ENCODE measurements at places on chromosomes 7 and 10.

DNA sequence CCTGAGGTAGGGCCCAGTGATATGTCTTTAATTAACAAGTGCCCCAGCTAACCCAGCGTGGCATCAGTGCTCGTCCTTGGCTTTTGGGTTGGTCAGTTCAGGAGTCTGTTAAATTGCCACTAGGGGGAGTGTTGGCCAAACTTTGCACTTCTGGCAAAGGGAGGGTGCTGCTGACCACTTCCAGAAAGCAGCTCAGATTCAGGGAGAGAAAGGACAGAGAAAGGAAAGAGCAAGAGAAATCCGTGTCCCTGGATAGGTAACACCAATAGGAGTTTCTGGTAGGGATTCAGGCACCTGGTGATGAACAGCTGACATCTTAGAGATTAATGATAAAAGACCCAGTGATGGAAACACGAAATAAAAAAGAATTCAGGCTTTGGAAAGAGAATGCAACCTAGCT, 243.1 kb upstream of the AOAH start:
- no peak for DNase-seq

DNA sequence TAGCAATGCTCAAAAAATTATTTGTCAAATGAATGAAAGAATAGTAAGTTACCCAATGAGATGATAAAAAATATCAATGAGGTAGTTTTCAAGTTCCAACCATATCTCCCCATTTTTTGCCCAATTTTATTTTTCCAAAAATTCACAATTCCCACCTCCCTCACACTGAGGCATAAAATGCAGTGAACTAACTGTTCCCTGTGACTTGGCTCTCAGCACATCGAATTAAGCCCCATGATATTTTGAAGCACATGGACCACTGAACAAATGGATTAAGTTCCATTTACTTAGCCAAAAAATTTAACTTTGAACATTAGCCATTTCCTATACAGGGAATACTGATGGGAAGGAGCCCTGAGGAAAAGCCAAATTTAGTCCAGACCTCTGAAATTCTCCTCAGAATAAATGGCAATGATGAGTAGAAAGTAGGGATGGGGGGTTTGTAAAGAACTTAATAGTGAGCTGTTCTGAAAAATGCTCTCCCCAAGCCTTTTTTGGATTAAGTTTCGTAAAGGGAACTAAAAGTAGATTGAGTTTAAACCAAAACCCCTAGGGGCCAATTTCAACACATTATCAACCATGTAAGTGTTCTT, 166.3 kb upstream of the GRM3 start:
- DNase-seq = no peak

DNA sequence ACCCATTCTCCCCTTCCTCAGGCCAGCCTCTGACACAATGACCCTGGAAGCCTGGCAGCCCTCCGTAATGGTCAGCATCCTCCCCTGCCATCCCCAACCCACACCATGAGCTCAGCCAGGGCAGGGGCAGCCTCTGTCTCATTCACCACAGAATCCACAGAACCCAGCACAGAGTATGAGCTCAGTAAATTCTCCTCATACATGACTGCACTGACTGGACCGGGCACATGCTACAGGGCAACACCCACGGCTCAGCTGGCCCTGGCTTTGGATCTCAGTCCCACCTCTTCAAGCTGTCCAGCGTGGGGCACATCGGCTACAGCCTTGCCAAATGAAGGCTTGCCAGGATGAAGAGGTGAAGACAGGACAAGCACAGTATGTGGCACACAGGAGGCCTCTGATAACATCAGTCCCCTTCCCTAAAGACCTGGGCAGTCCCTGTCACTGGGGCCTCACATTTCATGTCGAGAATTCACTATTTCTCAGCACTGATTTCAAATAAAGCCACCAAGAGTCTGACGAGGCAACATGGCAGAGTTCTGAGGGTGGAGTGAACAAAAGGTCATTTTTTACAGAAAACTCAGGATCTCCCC, 7.9 kb downstream of the GPRIN2 start:
- peak; percentile 88 for DNase-seq

- DNase-seq = no peak
These were observed 66.2 kb downstream of the FAM241B start for GRCh38 chr10:69696073-69696731.

DNA sequence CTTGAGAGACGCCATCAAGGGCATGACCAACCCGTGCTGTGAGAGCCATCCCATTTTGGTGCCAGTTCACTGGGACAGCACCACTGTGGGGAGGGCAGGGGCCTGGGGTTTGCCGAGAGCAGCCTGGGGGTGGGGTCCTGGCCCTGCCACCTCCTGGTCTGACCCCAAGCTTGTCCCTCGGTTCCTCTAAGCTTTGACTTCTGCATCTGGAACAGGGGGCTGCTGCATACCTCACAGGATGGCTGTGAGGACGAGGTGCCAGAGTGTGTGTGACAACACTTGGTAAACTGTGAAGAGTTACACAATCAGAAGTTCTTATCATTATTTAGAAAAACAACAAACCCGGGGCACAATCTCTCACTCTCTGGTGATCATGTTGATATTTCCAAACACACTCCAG, 89.9 kb downstream of the CRTAC1 start:
- no peak for DNase-seq

DNA sequence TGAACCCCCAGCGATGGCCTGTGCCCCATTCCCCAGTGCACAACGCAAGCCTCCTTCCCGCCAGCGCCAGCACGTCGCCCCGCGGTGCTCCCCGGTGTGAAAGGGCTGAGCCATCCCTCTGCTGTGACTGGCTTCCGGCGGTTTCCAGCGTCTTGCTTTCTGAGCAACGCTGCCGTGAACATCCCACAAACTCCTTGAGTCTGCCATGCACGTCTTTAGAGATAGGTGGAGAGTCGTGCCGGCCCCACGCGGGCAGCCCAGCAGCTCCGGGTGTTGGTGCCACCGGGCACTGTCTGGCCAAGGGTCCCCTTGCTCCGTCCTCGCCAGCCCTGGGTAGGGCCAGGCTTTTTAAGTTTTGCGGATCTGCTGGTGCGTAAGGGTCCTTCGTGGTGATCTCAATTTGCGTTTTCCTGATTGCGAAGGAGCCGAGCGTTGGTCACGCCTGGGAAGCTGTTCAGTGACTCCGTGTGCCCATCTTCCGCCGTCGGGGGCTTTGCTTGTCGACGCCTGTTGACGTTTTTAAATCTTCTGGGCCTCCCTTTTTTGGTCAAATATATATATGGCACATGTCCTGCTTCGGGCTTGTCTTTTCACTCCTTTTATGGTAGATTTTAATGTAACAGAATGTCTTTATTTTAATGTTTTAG, 70.6 kb downstream of the FOXL3 start:
- DNase-seq = no peak

DNA sequence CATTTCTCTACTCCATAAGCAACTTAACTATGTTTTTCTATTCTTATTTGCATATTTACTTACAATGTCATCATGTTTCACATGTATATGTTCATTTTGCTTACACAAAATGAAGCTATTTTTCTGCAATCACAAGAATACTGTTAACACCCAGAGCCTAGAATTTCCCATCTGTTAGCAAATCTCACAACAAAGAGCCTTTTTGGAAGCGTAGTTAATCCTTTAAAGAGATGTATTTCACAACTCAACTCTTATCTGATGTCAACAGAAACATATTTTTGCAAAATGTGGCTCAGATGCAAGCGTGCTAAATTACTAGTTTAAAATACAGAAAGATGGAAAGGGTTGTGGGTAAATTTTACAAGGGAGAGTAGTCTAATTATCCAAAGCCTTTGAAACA, 110.6 kb upstream of the COL1A2 start:
- DNase-seq = no peak

DNA sequence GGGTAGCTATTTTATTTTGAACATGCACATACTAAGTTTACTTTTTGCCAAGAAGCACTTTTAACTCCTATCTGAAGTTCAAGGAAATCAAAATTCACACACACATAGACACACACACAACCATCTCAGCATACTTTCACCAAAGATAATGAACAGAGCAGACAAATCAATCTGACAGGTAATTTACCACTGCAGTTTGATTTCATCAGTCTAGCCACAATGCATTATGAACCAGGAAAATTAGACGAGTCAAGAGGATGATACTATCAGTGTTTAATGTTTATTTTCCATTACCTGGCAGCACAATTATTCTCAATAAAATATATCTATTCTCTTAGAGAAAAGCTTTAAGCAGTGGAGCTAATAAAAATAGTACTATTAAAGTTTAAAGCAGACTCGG, 147.9 kb downstream of the ARHGAP12 start:
- no peak for DNase-seq

DNA sequence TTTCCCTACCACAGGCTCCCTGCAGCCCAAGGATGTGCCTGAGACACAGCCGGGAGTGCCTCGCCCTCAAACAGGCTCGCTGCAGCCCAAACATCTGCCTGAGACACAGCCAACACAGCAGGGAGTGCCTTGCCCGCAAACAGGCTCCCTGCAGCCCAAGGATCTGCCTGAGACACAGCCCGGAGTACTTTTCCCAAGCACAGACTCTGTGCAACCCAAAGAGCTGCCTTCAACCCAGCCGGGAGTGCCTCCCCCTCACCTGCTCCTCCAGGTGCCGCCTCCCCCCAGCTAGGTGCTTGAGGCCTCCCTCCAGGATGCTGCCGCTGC, 42.9 kb downstream of the ANTXRL start:
- no peak for DNase-seq

- DNase-seq = no peak
These were observed 83.4 kb upstream of the SMNDC1 start for GRCh38 chr10:110387983-110388686.

DNA sequence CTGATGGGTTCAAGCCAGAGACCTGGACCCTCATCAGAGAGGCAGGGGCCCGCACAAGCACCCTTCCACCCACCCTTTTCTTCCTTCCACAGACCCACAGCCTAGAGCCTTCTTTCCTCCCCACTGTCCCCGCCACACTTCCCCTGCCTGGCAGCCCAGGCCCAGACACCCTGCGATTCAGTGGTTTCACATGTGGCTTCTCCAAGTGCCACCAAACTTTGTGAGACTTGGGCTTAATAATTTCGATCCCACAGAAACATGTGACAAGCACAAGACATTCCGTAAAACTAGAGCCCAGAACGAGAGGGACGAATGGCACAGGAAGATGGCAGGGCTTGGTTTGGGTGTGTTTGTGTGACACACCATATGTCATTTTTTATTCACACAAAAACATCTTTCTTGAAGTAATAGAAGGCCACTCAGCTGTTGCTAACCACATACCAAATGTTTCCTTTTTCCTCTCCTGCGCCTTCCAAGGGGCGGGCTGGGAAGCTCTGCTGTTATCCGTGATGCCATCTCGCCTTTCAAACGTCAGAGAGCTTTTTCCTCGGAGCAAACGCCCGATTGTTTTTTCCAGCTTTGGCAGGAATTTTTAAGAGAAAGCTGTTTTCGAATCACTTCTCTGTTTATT, 162.9 kb downstream of the GRK5 start:
- no peak for DNase-seq

GRCh38 chr10:99966306-99966705, 43.4 kb downstream of the DNMBP start:
- DNase-seq = no peak

DNA sequence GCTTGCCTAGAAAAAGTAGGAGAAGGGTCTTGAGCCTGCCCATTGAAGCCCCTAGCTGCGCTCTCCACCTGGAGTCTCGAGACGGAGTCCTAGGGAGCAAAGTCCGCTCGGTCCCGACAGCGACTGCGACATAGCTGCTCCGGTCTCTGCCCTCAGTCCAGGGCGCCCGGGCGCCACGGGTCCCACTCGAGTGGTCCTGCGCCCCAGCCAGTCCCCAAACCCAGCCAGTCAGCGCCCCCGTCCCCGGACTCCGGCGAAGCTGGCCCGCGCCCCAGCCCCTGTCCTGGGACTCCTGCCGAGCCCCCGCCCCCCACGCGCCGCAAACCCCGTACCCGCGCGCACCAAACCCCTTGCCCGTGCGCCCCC, 490 bp downstream of the TNS3 start:
- no peak for DNase-seq

DNA sequence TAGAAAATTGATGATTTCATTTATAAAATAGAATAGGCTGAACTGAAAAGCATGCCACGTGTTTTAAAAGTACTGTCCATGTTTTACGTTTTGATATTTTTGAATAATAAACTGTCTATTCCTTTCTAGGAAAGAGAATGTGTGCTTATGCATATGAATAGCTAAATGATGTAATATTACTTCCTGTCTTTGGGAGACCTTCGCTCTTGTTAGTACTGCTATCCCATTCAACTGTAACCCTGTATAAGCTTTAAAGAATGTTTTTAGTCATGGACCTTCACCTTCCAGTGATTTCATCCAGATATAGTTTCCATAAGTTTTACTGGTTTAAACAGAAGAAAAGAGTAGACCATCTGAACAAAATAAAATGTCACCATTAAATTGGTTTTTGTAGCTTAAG, 274.4 kb upstream of the SEMA3A start:
- no peak for DNase-seq

DNA sequence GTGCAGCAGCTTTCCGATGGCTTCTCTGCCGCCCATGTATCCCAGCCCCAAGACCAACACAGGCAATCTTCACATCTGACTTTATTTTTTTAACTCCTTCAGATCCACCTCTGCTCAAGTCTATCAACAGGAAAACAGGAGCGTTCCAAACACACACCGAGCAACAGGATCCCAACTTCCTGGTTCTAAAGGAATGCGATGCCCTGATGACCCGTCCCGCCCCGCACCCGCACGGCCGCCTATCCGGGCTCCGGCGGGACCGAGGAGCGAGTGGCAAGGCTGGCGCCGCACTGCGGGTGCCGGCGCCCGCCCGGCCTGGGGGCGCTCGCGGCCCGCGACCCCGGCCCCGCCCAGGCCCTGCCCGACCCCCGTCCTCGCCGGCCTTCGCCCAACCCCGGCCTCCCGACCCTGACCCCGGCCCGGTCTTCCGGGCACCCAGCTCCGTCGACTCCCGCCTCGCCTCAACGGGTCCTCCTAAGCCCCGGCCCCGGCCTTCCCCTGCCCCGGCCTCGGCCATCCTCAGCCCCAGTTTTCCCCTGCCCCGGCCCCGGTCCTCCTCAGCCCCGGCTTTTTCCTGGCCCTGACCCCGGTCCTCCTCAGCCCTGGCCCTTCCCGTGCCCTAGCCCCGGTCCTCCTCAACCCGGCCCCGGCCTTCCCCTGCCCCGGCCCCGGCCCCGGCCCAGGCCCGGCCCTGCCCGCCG, 730 bp downstream of the LARP4B start:
- no peak for DNase-seq

GRCh38 chr10:51291961-51292360, 217.7 kb downstream of the PRKG1 start:
- DNase-seq = no peak

GRCh38 chr10:1054684-1055083, 1.5 kb upstream of the WDR37 start:
- DNase-seq = no peak

GRCh38 chr7:131010029-131010716, 276.2 kb upstream of the KLF14 start:
- no peak for DNase-seq

- DNase-seq = no peak
These were observed 75.5 kb upstream of the CAPZA2 start for GRCh38 chr7:116786791-116787443.
